ENCODE measurements at places on chromosomes 3 and 15.

DNA sequence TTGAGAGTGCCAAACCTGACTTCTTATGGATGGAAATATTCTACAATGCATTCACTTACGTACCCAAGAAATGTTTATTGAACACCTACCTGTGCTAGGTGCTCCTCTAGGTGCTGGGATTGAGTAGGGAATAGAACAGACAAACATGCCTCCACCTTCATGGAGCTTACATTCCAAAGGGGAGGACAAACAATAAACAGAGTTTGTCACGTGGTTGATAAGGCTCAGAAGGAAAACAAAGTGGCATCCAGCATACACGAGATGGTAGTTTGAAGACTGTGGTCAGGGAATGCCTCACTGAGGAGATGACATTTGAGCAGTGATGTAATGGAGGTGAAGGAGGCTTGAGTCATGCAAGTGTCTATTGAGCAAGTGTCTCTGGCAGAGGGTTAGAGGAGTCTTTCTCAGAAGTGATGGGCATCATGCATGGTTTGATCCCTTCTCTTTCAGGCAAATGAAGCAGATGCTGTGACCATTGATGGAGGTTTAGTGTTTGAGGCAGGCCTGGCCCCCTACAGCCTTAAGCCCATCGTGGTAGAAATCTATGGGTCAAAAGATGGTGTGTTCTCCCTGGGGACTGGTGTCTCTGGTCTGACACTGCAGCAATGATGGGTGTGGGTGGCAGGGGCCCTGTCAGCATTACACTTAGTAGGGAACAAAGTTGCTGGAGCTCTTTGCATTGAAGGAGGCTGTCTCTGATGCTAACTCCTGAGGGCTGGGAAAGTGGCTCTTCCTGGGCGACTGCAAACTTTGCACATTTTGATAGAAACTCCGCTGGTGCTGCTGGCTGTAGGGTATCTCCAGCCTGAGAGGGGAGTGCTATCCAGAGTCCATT lies 29.7 kb upstream of the TOPBP1 start:
- DNase-seq = no peak

- no peak for DNase-seq
Measured at GRCh38 chr15:78932258-78932808, 12.5 kb downstream of the CTSH start.

GRCh38 chr15:80924278-80924677 lies 65.3 kb downstream of the MESD start:
- no peak for DNase-seq

DNA sequence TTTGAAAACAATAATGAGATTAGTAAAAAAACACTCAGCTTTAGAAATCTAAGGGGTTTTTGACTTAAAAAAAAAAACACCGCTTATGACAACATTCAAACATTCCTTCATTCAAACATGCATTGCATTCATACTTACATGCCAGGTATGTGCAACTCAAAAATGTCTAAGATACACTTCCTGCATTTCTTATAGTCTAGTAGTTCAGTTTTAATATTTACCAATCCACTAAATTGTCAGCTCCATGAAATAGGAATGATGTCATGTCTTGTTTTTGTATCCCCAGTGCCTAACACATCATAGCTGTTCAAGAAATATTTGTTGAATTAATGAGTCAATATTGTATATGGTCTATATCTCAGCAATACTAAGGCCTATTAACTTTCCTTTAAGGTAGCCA lies 51.7 kb downstream of the EIF4E3 start:
- no peak for DNase-seq

DNA sequence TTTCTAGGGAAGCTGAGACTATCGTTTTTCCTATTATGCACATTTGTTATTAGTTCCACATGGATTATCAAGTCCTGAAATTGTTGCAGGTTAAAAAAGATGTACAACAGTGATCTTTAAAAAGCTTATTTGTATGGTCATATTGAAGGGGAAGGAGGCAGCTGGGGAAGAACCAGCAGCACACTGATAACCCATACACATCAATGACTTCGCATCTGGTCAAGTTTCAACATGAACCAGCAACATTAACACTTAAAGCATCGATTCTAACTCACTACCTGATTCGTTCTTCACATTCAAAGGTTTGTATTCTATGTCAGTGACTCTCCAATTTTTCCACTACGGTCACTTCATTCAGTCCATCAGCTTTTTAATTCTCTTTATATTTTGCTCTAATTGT lies 56.4 kb downstream of the NCEH1 start:
- DNase-seq = no peak
